Stimulated activated CD8-positive, alpha-beta memory T cell treated with anti-CD3 and anti-CD28 coated beads, Interleukin-7, amount 100 ng/mL, for 24 hours (primary cell): ENCODE measurements at places on chromosomes 16 and 17.

- no peak for DNase-seq
Measured at GRCh38 chr17:40419559-40420331, 2.0 kb upstream of the TOP2A start.

DNA sequence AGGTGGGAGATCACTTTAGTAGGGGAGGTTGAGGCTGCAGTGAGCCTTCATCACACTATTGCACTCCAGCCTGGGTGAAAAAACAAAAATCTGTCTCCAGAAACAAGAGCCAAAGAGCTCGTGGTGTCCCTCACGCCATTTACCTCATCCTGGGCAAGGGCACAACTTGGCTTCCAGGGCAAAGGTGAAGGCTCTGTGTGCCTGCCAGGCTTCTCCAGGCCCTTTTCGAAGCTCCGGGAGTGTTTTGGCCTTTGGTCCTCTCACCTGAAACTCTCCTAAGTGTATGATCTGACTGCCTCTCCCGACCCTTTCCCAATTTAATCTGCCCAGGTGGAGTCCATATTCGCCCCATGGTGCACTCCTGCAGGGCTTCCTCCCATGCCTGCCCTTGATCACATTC lies 11.6 kb upstream of the CES3 start:
- DNase-seq = no peak

DNA sequence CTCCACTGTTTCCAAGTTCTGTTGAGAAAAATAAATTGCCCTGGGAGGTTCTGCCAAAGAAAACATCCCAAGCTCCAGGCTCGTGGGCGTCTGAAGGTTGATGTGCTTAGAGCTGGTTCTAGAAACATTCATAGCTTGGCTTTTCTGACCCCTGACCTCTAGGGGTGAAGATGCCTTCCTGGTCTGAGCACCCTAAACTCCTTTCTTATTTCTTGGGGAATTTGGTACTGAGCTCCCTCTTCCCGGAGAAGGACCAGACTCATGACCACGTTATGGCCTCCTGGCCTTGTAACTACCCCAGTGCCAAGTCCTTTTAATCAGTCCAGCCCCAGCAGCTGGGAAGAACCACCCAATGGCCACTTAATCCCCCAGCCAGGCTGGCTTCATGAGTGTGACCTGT lies 66.4 kb downstream of the MYH11 start:
- no peak for DNase-seq

DNA sequence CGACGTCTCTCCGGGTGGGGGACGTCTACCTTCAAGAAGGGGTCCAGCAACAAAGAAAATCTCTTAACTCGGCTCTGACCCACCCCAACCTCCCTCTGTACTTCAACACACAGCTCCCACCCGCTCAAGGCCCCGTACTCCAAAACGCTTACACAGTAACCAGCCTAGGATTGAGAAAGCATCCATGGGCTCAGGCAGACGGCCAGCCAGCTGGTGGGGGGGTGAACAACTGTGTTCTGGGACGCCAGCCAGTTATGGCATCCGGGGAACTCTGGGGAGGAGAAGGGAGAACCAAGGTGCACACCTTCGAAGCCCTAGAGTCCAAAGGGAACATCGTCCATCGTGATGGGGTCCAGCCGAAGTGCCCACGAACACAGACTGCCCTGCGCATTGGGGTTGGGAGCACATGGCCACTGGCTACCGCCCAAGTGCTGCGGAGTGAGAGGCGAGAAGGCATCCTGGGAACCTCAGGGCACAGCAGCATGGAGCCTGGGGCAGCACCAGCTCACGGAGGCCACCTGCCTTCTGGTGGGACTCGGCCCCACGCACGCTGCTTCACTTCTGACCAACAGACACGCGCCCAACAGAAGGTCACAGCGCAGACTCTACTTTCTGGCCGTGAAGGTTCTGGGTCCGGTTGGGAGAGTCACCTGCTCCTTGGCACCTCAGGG lies 14.3 kb downstream of the SLC16A3 start:
- no peak for DNase-seq

GRCh38 chr16:66155933-66156332 lies 210.6 kb upstream of the CDH5 start:
- DNase-seq = no peak
